Activated CD8-positive, alpha-beta T cell treated with anti-CD3 and anti-CD28 coated beads for 36 hours (primary cell): ENCODE measurements at places on chromosomes 13 and 19. TPM values are rescaled to one million over a fixed set of nuclear protein-coding genes. Genes with fewer than 3 reads are reported as not detected.
A peak's percentile ranks its signal among the peaks of the same experiment; 100 is the strongest.

SYNE4 gene
- total RNA-seq = 3.3 TPM

CEACAM8 gene
- total RNA-seq = not detected

GRCh38 chr13:84050536-84050935 lies 168.3 kb upstream of the SLITRK1 start:
- no peak for DNase-seq

DNA sequence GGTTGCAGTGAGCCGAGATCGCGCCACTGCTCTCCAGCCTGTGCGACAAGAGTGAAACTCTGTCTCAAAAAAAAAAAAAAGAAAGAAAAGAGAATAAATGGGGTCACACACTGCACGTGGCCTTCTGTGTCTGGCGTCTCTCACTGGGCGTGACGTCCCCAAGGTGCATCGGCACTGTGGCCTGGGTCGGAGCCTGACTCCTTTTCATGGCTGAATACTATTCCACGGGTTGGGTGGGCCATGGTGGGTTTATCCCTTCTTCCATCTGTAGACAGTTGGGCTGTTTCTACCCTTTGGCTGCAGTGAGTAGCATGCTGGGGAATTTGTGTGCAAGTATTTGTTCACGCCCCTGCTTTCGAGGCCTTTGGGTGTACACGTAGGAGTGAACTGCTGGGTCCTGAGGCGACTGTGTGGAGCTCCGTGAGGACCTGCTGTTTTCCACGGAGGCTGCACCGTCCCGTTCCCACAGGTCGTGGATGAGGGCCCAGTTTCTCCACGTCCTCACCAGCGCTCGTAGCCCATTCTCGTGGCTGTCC lies 8.3 kb upstream of the MISP start:
- no peak for DNase-seq

GRCh38 chr13:67880916-67881315 lies 650.8 kb upstream of the PCDH9 start:
- DNase-seq = no peak

GRCh38 chr13:113584205-113584869 lies at the start of gene TFDP1:
TFDP1 (plus strand) TSS chr13:113584753; CDS start chr13:113585838, 1,085 bp downstream.
- peak; percentile 88 for DNase-seq

- no peak for DNase-seq
Measured at GRCh38 chr19:30596813-30597399, 224.7 kb downstream of the ZNF536 start.
